T-helper 2 cell treated with Interferon-gamma antibody and Interleukin-4, amounts not matched to agents 100 ng/mL and 5 ng/mL, for 36 hours (primary cell): ENCODE measurements at places on chromosomes 3 and 15. TPM values are rescaled to one million over a fixed set of nuclear protein-coding genes. Genes with fewer than 3 reads are reported as not detected.

The TJP1 gene
- total RNA-seq: not detected in 2 replicates

The IGSF11 gene
- 0.14 TPM in 1 of 2 replicates, not detected in the other for total RNA-seq

The GOLGA8J gene
- 0.45 TPM in 1 of 2 replicates, not detected in the other for total RNA-seq

The CPLX3 gene
- total RNA-seq: 0.25 TPM in 2 replicates

The TRIM59 gene
- 50.6 and 51.7 TPM in 2 replicates for total RNA-seq

The LRRN1 gene
- total RNA-seq: 0.16 TPM in 1 of 2 replicates, not detected in the other

The EAF2 gene
- 35.2 and 39.3 TPM in 2 replicates for total RNA-seq

The CCDC54 gene
- total RNA-seq: not detected in 2 replicates

The MITF gene
- total RNA-seq: 0.41 TPM in 1 of 2 replicates, not detected in the other

The ECT2 gene
- total RNA-seq: 52.8 and 57.8 TPM in 2 replicates

The HIGD2B gene
- total RNA-seq: 0.16 TPM in 1 of 2 replicates, not detected in the other

The BHLHE40 gene
- total RNA-seq: 167 and 168 TPM in 2 replicates

The GHRL gene
- 0.48 and 0.55 TPM in 2 replicates for total RNA-seq

The CGNL1 gene
- total RNA-seq: not detected in 2 replicates

The SCG3 gene
- not detected in 2 replicates for total RNA-seq

The CELF6 gene
- total RNA-seq: 0.68 and 0.91 TPM in 2 replicates

The GRAMD1C gene
- 0.23 and 0.32 TPM in 2 replicates for total RNA-seq

The GUCA1C gene
- total RNA-seq: not detected in 2 replicates

The HDC gene
- total RNA-seq: 0.32 and 0.45 TPM in 2 replicates

The SMAD6 gene
- 0.43 and 0.59 TPM in 2 replicates for total RNA-seq

The DNAH12 gene
- total RNA-seq: 0.14 TPM in 1 of 2 replicates, not detected in the other

The TRPM1 gene
- not detected in 2 replicates for total RNA-seq

The GOLGA6A gene
- not detected in 2 replicates for total RNA-seq

The SEMA3F gene
- total RNA-seq: 0.05 and 0.11 TPM in 2 replicates

The MINDY4B gene
- not detected in 2 replicates for total RNA-seq

The WDR76 gene
- 84.3 and 86.1 TPM in 2 replicates for total RNA-seq

The SCG5 gene
- total RNA-seq: 2.9 and 4.1 TPM in 2 replicates

The AHSG gene
- not detected in 2 replicates for total RNA-seq

The LRRIQ4 gene
- 0.16 TPM in 1 of 2 replicates, not detected in the other for total RNA-seq
